ENCODE measurements at places on chromosomes 7 and 10.

GRCh38 chr7:2522780-2523433, 3.3 kb downstream of the LFNG start:
- no peak for DNase-seq

- no peak for DNase-seq
Observed at GRCh38 chr7:41910940-41911600, 208.2 kb upstream of the INHBA start.

DNA sequence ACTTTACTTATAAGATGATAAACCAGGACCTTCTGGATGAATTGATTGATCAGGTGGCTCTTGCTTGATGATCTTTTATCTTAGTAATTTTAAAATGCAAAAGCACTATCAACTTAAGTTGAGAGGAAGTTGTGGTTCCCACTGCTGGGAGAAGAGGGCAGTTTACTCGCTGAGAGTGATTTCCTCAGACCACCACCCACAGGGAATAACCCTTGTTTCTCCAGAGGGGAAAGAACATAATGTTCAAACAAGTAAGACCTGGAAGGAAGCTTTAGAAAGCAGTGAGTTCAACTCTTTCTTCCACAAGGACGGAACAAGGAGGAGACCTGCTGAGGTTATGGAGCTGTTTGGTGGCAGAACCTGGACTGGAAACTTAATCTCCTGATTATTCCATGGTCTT, 138.7 kb downstream of the FAM204A start:
- no peak for DNase-seq

DNA sequence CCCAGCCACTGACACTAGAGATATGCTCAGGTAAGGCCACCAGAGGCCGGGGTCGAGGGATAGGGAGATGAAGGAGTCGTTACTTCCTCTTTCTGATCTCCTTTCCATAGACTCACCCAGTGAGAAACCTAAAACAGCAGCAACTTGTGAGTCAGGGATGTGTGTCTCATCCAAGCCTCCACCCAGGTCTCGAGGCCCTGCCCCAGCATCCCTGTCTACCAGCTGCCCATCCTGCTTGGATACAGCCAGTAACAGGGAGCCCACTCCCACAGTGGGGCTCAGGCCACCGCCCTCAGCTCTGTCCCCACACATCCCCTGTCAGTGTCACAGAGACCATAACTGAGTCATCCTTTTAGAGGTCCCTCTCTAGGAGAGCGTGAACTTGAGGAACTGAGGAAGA, 49.6 kb upstream of the CHST15 start:
- DNase-seq, result no peak

GRCh38 chr7:71611986-71612385, 480.0 kb downstream of the GALNT17 start:
- DNase-seq, result no peak

DNA sequence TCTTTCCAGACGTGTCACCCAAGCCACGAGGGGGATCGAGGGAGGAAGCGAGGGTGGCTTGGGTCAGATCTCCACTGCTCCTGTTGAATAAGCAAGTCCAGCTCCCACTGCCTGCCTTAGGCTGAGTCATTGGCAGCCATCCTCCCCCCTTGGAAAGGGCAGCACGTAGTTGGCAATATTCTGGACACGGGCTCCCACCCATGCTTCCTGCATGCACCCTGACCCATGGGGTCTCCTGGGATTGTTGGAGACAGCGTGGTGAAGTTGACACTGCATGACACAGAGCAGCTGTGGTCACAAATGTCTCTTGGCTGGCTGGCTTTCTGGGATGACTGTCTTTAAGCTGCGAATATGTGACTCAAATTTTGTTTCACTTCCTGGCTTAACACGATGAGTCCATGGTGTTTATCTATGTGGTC, 11.2 kb downstream of the BTBD16 start:
- DNase-seq, result no peak

DNA sequence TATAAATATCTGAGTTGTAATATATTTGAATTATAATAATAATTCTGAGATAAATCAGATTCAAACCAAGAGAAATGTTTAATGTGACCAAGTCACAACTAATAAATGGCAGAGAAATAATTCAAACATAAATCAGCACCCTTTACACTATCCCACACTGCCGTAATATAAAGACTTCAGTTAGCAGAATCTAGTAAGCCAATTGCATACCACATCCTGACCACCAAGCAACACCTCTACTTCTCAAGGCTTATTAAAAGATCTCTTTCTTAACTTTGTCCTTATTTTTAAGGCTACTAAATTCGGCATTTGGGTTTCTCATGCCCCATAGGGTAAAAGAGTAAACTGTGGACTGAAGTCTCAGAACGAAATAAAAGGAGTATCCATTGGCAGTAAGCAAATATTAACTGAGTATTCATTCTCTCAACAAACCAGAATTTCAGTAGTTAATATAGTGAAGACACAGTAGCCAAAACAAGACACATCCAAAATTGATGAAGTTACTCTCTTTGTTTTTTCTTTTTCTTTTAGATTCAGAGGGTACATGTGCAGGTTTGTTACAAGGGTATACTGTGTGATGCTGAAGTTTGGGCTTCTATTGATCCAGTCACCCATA, 14.8 kb downstream of the ACBD5 start:
- no peak for DNase-seq

DNA sequence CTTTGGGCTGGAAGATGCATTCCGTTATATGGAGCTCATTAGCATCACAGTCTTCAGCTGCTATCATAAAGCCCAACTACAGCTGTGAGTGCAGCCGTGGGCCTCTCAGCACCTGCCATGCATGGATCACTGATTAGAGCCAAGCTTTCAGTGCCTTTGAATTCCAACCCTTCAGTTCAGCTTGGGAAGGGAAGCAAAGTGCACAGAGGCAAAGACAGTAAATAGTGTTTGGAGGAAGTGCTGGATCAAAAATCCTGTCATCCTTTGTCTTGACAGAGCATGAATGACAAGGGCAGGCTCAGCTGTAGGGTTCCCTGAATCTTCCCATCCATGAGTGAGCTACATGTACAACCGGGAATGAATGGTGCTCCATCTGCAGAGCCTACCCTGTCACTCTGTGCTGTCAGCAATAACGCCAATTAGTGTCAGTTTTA, 153.7 kb downstream of the DNAJB9 start:
- DNase-seq, result no peak

DNA sequence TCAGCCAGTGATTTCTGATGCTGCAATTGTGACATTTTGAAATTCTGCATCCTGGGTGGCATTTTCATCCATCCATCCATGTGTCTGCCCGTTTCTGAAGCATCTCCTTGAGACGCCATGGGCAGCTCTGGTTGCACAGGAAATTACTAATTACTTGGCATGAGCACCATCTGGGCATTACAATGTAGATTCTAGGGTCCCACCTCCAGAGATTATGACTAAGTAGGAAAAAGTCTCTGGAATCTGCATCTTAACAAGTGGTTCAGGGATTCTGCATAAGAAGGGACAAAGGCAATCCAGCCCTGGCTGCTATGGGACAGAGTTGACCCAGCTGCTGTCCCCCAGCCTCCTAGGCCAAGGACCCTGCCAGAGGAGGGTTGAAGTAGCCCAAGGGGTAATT, 65.3 kb downstream of the CUZD1 start:
- no peak for DNase-seq

- DNase-seq, result no peak
Observed at GRCh38 chr10:100531761-100532160, 2.1 kb upstream of the NDUFB8 start.

GRCh38 chr7:151470711-151471110, 30.8 kb upstream of the CRYGN start:
- no peak for DNase-seq

DNA sequence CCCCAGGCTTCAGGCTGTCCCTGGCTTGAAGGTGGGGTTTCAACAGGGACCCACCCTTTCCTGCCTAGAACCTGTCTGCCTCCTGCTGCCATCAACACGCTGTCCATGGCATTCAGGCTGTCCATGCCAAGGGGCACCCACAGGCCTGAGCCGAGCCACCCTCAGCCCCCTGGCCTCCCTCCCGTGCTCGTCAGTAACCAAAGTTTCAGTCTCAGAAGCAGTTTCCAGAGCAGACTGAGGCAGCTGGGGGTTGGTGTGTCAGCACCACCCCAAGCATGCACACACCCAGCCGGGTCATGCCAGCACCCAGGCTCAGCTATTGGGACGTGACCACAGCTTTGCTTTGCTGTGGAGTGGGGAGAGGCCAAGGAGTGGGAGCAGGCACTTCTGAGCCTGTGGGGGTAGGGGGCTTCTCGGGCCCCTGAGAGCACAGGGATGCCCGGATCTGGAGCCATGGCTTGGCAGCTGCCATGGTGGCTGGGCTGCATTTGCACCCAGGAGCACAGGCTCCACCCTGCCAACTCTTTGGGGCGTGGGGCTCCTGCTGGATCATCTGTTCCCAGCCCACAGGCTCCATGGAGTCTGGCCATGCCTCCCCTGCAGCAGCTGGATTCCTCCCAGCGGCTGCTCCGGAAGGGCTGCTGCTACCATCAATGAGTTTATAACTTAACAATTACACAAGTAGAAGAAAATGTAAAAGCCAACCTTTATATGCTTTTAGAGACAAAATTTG, 314.5 kb upstream of the SEMA3C start:
- DNase-seq, result no peak

DNA sequence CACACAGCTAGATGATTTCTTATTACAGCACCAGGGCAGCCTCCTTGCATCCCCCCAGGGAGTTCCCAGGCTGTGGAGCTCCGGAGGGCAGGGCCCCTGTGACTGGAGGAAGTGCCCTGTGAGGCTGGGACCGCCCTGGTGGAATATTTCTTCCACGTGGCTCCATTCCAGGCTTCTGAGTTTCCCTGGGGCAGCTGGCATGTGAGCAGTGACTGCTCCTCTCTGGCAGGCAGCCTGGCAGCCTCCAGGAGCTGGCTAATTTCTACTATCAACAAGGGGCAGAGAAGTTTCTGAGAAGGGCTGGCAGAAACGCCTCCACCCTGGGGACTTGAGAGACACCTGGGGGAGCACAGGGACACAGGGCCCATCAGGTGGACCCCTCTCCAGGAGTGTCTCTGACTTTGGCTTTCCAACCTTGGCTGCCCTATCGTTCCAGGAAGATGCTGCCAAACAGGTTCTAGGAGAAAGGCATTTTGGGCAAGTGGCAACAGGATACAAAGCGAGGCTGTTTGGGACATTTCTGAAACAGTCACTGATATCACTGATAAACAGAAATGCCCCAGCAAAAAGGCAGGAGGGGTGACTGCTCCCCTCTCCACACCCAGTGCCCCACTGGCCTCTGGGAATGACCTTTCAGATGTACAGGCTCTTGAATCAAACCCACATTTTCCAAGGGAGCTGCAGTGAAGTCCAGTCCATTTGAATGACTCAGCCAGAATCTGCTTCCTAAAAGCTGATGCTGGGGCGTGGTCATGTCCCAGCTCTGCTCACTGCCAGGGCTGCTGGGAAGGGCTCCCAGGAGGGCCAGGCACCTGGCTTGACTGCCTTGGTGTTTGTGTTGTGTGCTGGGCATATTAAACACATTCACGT, 16.1 kb downstream of the MYOF start:
- no peak for DNase-seq

DNA sequence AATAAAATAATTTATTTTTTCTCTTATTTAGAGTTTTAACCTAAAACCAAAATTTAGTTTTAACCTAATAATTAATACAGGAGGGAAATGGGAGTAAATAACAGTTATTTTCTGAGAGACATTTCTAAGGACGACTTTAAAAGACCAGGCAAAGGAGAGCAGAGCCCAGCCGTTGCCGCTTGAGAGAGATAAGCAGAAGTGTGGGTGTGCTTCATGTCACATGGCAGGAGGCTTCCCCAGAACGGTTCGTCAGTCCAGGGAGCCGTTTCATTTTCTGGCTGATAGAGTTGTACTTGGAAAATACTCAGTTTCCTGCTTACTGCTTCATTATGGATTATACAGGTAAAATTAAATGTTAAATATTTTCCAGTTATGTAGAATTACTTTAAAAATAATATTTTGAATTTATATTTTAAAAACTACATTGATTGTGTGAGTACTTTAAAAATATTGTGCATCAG, 61.4 kb downstream of the ST7 start:
- DNase-seq, result no peak

GRCh38 chr7:4937411-4937810, 21.6 kb downstream of the MMD2 start:
- no peak for DNase-seq

DNA sequence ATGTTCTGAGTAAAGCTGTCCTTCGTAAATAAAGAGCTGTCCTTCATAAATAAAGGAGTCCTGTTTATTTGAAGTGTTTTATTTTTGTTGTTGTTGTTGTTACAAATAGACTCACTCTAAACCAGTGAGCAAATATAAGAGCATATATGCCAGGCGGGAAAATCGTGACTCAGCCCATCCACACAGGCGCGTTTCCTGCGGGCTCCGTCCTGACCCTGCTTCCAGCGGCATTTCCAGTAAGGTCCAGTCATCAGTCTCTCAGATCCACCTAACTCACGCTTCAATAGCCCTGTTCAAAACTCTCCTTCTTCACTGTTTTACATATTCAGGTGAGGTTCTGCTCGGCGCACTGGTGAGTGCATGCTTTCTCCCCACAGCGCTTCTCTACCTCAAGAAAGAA, 277.2 kb upstream of the ADARB2 start:
- no peak for DNase-seq

- no peak for DNase-seq
Observed at GRCh38 chr7:51138123-51139085, 178.2 kb downstream of the COBL start.

DNA sequence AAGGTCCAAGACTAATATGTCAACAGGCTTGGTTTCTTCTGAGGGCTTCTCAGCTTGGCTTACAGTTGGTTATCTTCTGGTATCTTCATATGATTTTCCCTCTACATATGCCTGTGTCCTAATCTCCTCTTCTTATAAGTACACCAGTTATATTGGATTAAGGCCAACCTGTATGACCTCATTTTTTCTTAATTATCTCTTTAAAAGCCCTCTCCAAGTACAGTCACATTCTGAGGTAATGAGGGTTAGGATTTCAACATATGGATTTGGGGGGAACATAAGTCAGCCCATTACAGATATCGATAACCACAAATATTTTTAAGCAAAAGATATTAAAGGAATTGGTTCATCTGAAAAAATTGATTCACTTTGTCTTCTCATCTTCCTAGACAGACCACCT, 49.2 kb downstream of the IQUB start:
- DNase-seq, result no peak

DNA sequence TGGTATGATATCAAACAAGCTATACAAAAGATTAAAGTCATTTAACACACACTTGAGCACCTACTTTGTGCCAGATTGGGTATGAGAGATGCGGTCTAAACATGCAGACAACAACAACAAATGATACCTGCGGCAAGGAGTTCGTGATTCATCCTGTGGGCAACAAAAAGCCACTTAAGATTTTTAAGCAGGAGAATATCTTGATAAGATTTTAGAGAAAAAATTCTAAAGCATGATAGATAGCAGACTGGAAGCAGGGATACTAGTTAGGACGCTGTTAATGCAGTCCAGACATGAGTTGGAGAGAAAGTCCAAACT, 1.6 kb upstream of the KBTBD2 start:
- no peak for DNase-seq
